ENCODE measurements at places on chromosomes 7 and 10.

GRCh38 chr7:27185013-27185853 is at the start of gene HOXA11:
Gene HOXA11 (minus strand): TSS chr7:27185232. CDS start chr7:27185144, 88 bp downstream.
- no peak for DNase-seq

DNA sequence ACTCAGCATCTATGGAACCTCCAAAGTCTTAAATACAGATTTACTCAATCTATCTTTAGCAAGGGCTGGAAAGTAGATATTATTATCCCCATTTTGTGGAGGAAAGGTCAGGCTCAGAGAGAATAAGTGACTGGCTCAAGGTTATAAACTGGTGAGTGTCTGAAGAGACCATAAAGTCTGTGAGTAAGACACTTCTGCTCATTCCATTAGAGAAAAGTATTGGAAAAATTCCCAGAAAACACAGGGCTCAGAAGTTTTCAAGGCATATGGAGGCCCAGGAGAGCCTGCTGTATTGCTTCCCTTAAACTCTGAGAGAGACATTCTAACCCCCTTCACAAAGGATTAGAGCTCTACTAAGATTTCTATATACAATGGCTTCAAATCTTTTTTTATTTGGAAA is 134.8 kb downstream of the PCDH15 start:
- no peak for DNase-seq

GRCh38 chr7:85529831-85530230 is 343.0 kb upstream of the SEMA3D start:
- DNase-seq, result no peak

- no peak for DNase-seq
Measured at GRCh38 chr10:44312401-44312800, 72.5 kb downstream of the CXCL12 start.

- no peak for DNase-seq
Measured at GRCh38 chr7:73844131-73844547, 1.8 kb upstream of the METTL27 start.

GRCh38 chr10:9825491-9826018 is 1192.1 kb upstream of the CELF2 start:
- DNase-seq, result no peak

GRCh38 chr7:77887567-77887966 is 89.0 kb downstream of the PHTF2 start:
- no peak for DNase-seq

GRCh38 chr7:48637382-48637781 is 287.0 kb upstream of the CDC14C start:
- DNase-seq, result no peak

GRCh38 chr7:106121189-106121810 is 9.2 kb upstream of the SYPL1 start:
- DNase-seq, result no peak

GRCh38 chr7:39453743-39454355 is 112.4 kb upstream of the YAE1 start:
- peak; percentile 16 for DNase-seq
